Stimulated activated CD8-positive, alpha-beta memory T cell treated with anti-CD3 and anti-CD28 coated beads, Interleukin-7, amount 100 ng/mL, for 48 hours (primary cell): ENCODE measurements at places on chromosomes 5 and 9.

DNA sequence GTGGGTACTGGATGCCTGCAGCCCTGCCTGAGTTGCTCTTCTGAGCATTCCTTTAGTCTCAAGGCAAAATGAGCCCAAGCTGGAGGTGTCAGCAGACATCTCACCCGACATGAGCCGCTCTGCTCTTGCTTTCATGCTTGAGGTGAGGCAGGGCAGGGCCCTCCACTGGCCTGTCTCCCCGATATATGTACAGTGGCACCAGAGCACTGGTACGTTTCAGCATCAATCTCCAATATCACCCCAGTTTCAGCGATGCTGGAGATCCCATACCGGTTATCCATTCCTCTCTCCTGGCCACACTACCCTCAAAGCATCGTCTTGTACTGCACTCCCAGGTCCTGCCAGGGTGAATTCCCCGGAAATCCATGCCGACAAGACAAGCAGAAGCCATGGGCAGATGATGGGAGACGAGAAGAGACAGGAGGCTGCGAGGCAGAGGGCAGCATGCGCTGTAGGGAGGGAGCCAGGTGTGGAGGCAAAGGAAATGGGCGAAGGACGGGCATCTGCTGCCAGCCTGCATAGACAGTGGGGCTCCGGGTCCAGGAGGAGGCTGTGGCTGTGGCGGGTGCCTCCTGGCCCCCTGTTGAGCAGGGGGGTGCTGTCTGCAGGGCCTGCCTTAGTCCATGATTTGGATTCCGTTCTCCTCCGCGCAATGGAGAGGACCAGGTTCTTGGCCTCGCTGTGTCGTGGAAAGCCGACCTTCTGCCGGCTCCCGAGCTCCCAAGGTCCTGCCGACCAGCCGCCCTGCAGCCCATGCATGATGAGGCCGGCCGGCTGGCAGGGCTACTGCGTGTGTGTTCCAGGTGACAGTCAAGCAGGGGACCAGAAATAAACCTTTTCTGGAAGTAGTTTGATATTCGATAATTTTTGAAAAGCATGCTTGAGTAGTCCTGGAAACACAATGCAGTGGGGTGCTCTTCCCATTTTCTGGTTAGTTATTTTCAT, 152.2 kb upstream of the IRX2 start:
- no peak for DNase-seq

- DNase-seq = no peak
These were observed 8.0 kb downstream of the VDAC1 start for GRCh38 chr5:133996683-133997252.

DNA sequence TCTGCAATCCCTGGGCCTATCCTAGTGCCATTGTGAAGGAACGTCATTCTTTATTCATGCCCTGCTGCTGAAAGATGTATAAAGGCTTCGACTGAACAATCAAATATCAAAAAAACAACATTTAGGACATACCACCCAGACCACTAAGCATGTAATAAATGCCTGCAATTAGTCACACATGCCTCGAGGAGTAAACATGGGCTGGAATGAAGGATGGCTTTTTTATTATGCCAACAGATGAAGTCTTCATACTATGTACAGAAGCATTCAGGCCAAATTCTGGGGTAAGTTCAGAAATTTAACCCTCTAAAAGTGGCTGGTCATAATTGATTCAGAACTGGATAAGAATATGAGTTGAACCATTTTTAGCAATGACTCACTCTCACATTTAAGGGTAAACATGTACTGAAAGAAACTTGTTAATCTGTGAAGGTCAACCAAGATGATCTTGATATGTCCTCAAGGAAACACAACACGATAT, 38.1 kb downstream of the FAM240B start:
- DNase-seq = no peak

- no peak for DNase-seq
These were observed 47.0 kb downstream of the OLFM1 start for GRCh38 chr9:135134268-135135022.

DNA sequence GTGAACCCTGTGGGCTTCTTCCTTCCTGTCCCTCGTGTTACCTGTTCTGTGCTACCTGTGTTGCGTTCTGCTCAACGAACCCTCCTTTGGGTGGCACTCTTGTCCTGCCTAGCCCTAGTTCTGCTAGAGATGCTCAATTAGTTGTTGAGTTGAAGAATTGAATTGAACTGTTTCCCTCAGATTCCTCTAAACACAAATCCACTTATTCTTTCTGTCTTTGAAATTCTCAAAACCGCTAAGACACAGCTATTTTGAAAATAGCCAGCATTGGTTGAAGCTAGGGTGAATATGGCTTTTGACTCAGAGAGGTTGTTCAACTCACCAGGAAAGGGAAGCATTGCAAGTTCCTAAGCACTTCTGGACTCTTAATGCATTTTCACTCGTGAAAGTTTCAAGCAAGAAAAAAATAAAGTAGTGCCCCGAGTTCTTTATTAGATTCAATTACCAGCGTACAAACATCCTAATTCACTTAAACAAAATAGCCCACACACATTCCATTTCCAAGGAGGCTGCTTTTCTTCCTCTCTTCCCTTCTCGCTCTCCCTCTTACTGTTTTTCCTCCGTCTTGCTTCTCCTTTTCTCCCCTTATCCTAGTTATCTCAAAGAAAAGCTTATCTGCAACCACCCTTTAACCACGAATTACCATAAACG, 642 bp upstream of the ITGA1 start:
- no peak for DNase-seq
